ENCODE measurements at places on chromosomes 1 and 21. TPM values are rescaled to one million over a fixed set of nuclear protein-coding genes. Genes with fewer than 3 reads are reported as not detected.

OR14A2 gene
- total RNA-seq, result not detected

TMPRSS15 gene
- not detected for total RNA-seq

CASQ2 gene
- total RNA-seq, result not detected

B3GALT2 gene
- total RNA-seq, result 2.2 TPM

PTCH2 gene
- not detected for total RNA-seq

USH2A gene
- not detected for total RNA-seq

FCRL1 gene
- total RNA-seq, result not detected

SPRR2D gene
- total RNA-seq, result not detected

GRIK3 gene
- not detected for total RNA-seq

NHLH1 gene
- total RNA-seq, result not detected

DYNLT5 gene
- 0.43 TPM for total RNA-seq

SYT2 gene
- total RNA-seq, result not detected

FCN3 gene
- not detected for total RNA-seq

C4BPB gene
- 0.65 TPM for total RNA-seq
